PC-9 (cell line): ENCODE measurements at places on chromosomes 1 and 21. TPM values are rescaled to one million over a fixed set of nuclear protein-coding genes. Genes with fewer than 3 reads are reported as not detected.

KCNK2 gene
- total RNA-seq, result 0.48 and 0.90 TPM in 2 replicates

FCRL1 gene
- not detected in 2 replicates for total RNA-seq

DNA sequence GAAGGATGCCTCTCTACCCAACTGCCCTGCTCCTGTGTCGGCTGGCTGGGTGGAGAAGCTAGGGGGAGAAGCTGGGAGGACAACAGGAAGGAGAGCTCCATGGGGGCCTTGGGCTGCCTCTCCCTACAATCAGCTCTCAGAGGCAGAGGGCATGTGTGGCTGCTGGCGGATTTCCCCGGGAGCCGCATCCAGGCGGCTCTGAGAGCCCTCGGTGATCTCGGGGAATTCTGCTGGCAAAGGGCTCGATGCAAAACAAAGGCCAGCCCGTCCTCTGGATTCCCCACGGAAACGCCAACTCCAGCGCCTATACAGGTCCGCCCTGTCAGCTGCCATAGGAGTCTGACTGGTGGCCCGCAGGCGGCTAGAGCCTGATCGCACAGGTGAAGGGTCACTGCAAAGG, 26.4 kb upstream of the EVA1B start:
- H3K36me3 ChIP-seq, result peaks cover 16% of the 10 kb centered on the region
- H3K27ac ChIP-seq, result peak overlapping the region; percentile 97
- no peaks in the 10 kb centered on the region for H3K27me3 ChIP-seq
- DNase-seq, result no peak
- H3K4me1 ChIP-seq, result peaks cover 64% of the 10 kb centered on the region

DNA sequence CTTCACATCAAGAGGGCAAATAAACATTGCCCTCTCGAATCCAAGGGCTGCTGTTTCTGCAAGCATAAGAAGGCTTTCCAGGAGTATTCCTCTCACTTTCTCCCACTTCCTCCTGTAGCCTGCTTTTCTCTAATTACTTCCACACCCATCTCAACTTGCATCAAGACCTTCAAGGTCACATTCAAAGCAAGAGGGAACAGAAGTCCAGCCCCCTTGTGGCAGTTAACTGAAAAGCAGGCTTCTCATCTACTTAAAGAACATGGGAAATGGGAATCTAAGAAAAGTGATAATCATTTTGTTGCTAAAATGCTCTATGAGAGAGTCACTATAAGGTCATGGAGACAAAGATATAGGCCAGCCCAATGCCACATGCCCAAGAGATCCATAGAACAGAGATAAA, 874.4 kb downstream of the KCNT2 start:
- H3K4me3 ChIP-seq, result no peak overlapping the region
- H3K27ac ChIP-seq, result no peak overlapping the region
- H3K27me3 ChIP-seq, result no peaks in the 10 kb centered on the region
- no peaks in the 10 kb centered on the region for H3K36me3 ChIP-seq
- no peaks in the 10 kb centered on the region for H3K4me1 ChIP-seq

RNPC3 gene
- total RNA-seq, result 13.4 and 17.0 TPM in 2 replicates

DNA sequence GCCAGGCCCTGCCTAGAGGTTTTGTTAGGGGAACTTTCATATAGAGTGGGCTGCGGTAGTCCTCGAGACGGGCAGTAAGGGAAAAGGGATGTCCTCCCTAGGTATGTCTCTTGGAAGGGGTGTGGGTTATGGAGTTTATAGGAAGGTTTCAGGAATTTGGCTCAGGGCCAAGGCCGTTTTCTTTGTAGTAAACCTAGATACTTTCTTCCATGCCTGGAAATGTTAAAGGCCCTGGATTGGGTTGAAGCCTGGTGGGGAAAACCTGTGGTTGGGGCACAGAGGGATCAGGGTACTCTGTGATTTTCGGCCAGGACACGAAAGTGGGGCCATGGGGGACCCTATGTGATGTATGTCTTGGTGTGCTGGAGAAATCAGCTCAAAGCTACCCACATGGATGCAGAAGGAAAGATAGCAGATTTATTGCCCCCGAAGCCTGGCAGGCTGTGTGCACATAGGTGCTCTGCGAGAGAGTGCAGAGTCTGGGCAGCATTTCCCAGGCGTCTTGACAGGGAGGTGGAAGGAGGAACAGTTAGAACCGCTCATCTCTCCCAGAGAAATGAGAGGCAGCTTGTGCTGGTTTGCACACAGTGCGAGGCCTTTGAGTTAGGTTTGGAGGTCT, 1.7 kb downstream of the SNAP47 start:
- DNase-seq, result no peak
- H3K4me3 ChIP-seq, result peak overlapping the region; percentile 99; the same call in 1 of the 2 replicates
- H3K27ac ChIP-seq, result no peak overlapping the region
- H3K27me3 ChIP-seq, result no peaks in the 10 kb centered on the region
- H3K36me3 ChIP-seq, result no peaks in the 10 kb centered on the region

GRCh38 chr1:197902454-197903195, at the start of gene C1orf53:
TSS of gene C1orf53 (plus strand) at chr1:197902630. CDS start at chr1:197902650, 20 bp downstream.
- H3K27me3 ChIP-seq, result no peaks in the 10 kb centered on the region
- DNase-seq, result peak; percentile 71
- H3K4me3 ChIP-seq, result peak within 1 kb of the TSS; percentile 77
- H3K27ac ChIP-seq, result peak within 1 kb of the TSS; percentile 86

- H3K4me1 ChIP-seq, result no peaks in the 10 kb centered on the region
- no peak overlapping the region for H3K4me3 ChIP-seq
- no peak for DNase-seq
- H3K27me3 ChIP-seq, result peaks cover 69% of the 10 kb centered on the region
- no peak overlapping the region for H3K27ac ChIP-seq
These were observed 446.6 kb downstream of the SIPA1L2 start for GRCh38 chr1:232183266-232183800.

DNA sequence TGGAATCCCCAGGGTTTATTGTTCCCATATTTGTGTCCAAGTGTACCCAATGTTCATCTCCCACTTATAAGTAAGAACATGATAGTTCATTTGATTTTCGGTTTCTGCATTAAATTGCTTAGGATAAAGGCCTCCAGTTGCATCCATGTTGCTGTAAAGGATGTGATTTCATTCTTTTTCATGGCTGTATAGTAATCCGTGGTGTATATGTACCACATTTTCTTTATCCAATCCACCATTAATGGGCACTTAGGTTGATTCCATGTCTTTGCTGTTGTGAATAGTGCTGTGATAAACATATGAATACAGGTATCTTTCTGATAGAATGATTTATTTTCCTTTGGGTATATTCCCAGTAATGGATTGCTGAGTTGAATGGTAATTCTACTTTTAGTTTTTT, 20.0 kb upstream of the BATF3 start:
- DNase-seq, result no peak
- no peaks in the 10 kb centered on the region for H3K36me3 ChIP-seq
- peaks cover 15% of the 10 kb centered on the region for H3K4me1 ChIP-seq
- no peak overlapping the region for H3K27ac ChIP-seq
- no peaks in the 10 kb centered on the region for H3K27me3 ChIP-seq
- no peak overlapping the region for H3K4me3 ChIP-seq

- H3K36me3 ChIP-seq, result no peaks in the 10 kb centered on the region
- H3K27me3 ChIP-seq, result no peaks in the 10 kb centered on the region
- H3K27ac ChIP-seq, result no peak overlapping the region
- no peak for DNase-seq
- no peak overlapping the region for H3K4me3 ChIP-seq
- H3K4me1 ChIP-seq, result no peaks in the 10 kb centered on the region
These were observed 6.9 kb upstream of the PTGFR start for GRCh38 chr1:78483903-78484302.

GRCh38 chr1:221053889-221054288, 174.6 kb downstream of the HLX start:
- H3K27me3 ChIP-seq, result no peaks in the 10 kb centered on the region
- H3K27ac ChIP-seq, result peak overlapping the region; percentile 58
- H3K36me3 ChIP-seq, result no peaks in the 10 kb centered on the region
- H3K4me3 ChIP-seq, result no peak overlapping the region
- peak; percentile 59 for DNase-seq
- H3K4me1 ChIP-seq, result peaks cover 13% of the 10 kb centered on the region

DNA sequence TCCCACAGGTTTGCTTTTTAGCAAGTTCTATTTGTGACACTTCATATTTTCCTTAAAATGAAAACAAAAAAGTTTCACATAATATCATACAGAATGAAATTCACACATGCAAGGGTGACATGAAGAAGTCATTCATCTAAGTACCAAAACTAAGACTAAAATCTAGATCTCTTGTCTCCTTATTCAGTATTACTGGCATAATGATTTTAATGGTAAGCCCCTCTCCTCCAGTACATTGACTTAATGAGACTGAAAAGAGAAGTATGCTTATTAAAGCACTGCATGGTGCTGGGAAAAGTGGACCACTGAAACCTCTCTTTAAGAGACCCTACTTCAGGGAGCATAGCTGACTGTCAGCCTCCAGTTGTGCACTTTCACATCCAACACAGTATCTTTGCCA, 99.5 kb downstream of the NEGR1 start:
- H3K27ac ChIP-seq, result no peak overlapping the region
- no peaks in the 10 kb centered on the region for H3K4me1 ChIP-seq
- H3K4me3 ChIP-seq, result no peak overlapping the region
- no peaks in the 10 kb centered on the region for H3K36me3 ChIP-seq
- no peaks in the 10 kb centered on the region for H3K27me3 ChIP-seq
- DNase-seq, result no peak
